ENCODE measurements at places on chromosomes 1 and 21.
A peak's percentile ranks its signal among the peaks of the same experiment; 100 is the strongest.

- DNase-seq = peak; percentile 13
These were observed 38.9 kb upstream of the ZBTB18 start for GRCh38 chr1:244012202-244012601.

- no peak for DNase-seq
These were observed 1.2 kb upstream of the CAP1 start for GRCh38 chr1:40039245-40039756.

DNA sequence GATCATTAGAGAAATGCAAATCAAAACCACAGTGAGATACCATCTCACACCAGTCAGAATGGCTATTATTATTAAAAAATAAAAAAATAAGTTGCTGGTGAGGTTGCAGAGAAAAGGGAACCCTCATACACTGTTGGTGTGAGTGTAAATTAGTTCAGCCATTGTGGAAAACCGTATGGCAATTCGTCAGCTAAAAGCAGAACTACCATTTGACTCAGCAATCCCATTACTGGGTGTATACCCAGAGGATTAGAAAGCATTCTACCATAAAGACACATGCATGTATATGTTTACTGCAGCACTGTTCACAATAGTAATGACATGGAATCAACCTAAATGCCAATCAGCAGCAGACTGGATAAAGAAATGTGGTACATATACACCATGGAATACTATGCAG, 42.2 kb downstream of the GIPC2 start:
- DNase-seq = no peak

- no peak for DNase-seq
These were observed at the start of gene MROH7 for GRCh38 chr1:54640863-54641836. MROH7 (plus strand) TSS chr1:54641786; CDS start chr1:54652927, 11,141 bp downstream.

DNA sequence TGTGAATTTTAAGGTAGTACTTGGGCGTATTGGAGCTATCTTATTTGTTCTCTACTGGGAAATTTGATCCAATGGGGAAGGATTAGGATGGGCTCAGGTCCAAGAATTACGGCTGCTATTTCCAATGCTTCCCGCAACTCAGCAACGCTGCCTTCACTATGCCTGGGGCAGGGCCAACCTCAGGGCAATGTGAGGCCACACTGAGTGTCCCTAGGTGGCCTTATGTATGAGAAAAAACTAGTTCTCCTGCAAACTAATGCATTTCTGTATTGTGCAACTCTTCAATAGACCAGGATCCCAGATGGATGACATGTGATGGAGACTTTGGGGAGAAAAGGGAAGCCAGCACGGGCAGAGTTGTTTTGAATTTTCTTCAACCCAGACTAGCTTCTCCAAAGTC, 168.1 kb downstream of the DUSP10 start:
- DNase-seq = peak; percentile 27

GRCh38 chr1:6861075-6861724, 75.9 kb downstream of the CAMTA1 start:
- no peak for DNase-seq

GRCh38 chr21:27954543-27955165, 987.8 kb upstream of the ADAMTS5 start:
- peak; percentile 48 for DNase-seq

GRCh38 chr1:58325866-58326265, 220.7 kb downstream of the OMA1 start:
- DNase-seq = no peak

- no peak for DNase-seq
These were observed 49.8 kb upstream of the IKBKE start for GRCh38 chr1:206420471-206420870.

GRCh38 chr1:204842892-204843291, 27.8 kb upstream of the NFASC start:
- no peak for DNase-seq

GRCh38 chr1:113993072-113993471, 13.8 kb downstream of the OLFML3 start:
- no peak for DNase-seq

DNA sequence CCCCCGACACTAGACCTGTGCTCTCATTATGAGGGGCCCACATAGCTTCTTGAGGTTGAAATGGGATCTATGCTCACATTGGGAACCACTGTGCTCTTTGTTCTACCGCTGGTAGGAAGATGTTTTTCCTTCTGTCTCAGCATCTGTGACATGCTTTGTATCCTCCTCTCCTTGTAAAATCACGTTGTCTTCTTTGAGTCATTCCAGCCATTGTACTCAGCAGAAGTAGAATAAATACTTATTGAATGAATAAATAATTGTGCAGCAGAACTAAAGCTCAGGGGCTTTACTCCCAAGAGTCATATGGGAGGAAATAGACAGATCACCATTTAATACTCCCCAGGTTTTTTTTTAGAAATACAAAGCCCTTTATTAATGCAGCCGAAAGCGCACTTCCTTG, 66.3 kb upstream of the EDEM3 start:
- DNase-seq = no peak

GRCh38 chr1:230020451-230020850, 46.6 kb upstream of the GALNT2 start:
- no peak for DNase-seq

GRCh38 chr1:83846138-83846537, 152.8 kb downstream of the TTLL7 start:
- no peak for DNase-seq

DNA sequence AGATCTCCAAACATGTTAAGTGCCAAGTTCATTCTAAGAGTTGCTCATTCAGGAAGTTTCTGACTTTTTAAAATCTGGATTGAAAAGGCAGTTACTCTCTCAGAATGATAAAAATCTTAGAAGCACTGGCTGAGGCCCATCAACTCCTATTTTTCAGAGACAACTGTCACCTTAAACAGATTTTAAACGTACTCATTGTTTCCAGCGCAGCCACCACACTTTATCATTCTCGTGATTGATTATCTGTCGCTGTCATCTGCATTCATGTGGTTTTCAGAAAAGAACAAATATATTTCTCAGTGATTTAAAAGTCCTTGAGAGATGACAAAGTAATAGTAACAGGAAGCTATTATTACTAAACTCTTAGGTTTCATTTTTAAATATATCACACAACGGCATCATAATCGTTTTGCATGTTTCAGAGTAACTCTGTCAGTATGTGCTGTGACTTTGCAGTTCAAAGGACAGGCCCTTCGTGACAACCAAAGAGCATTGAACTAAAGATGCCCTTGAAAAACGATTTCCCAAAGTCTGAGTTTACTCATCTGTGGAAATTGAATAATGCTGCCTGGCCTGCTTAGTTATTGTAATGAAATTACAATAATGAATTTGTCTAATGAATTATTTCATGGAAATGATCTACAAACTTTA, 14.9 kb upstream of the KCNK1 start:
- no peak for DNase-seq

DNA sequence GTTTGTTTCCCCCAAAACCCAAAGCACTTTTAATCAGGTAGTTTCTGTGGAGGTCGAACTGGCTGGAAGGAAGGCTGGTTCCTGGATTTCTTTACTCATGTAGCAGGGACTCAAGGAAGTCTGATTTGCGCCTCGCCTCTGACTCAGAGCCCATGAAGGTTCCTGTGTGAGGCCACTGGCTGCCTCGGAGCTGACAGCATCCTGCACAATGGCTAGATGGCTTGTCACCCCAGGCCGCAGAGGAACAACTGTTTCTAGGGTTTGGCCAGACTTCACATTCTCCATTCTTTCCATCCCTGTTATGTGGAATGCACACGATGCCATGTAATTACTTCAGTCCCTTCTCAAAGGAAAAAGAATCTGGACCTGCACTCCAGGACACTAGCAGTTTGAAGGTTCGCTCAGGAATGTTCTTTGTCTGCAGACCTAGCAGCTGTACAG, 39.1 kb upstream of the PRSS38 start:
- DNase-seq = peak; percentile 71

DNA sequence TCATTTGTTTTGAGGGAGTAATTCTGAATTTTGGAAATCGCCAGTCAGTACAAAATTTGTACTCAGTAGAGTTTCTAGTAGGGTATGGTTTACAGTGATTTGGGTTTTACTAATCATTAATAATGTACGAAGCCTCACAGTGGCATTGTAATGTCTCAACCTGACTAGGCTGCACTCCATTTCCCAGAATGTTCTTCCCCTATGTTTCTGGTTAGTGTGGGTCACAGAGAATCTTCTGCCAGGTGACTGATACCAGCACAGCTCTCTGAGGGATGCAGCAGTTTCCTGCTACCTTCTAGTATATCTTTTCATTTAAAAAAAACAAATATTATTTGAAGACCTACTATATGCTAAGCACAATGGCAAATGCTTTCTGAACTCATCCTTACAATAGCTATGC, 112.9 kb downstream of the PTPN14 start:
- no peak for DNase-seq

- no peak for DNase-seq
These were observed 25.3 kb upstream of the NMNAT2 start for GRCh38 chr1:183443466-183443865.

- DNase-seq = no peak
These were observed 1441.0 kb downstream of the BRINP3 start for GRCh38 chr1:189036628-189037027.

DNA sequence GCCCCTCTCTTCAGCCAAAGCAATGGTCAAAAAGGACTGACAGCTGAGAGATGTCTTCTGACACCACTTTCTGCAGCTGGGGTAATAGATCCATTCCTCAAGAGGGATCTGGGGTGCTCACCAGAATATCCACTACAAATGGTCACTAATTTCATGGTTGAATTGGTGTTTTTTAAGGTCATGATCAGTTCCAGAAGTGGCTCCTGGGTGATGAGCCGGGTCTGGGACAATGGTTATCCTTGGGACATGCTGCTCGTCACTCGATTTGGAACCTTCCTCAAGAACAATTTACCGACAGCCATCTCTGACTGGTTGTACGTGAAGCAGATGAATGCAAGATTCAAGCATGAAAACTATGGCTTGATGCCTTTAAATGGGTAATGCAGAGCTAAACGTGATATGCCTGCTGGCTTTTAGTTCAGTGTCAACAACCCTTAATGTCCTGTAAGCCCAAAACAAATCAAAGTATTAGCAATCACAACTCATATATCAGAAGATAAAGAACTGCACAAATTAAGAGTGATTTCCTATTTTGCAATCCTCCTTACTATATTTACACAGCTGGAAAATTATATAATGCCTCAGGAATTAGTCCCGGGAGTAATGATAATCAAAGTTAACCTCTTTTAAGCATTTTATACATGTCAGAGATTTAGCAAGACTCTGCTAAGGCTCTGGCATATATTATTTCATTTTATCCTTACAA, 20.1 kb downstream of the FMO3 start:
- peak; percentile 24 for DNase-seq

DNA sequence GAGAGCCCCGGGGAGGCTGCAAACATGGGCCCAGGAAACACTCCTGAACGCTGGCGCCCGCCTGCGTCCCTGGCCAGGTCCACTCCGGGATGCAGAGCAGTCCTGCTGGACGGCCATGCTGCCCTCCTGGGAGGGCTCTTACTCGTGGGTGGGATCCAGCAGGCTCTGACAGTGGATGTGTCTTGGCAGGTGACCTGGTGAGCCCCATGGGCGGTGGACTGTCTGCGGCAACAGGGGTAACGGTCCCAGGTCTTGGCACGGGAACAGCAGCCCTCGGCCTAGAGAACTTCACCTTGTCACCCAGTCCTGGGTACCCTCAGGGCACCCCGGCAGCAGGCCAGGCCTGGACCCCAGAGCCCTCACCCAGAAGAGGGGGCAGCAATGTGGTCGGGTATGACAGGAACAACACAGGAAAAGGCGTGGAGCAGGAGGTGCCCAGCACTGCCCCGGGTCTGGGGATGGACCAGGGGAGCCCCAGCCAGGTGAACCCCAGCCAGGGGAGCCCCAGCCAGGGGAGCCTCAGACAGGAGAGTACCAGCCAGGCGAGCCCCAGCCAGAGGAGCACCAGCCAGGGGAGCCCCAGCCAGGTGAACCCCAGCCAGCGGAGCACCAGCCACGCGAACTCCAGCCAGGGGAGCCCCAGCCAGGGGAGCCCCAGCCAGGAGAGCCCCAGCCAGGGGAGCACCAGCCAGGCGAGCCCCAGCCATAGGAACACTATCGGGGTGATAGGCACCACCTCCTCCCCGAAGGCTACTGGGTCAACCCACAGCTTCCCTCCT, 39.8 kb downstream of the UMODL1 start:
- DNase-seq = no peak

DNA sequence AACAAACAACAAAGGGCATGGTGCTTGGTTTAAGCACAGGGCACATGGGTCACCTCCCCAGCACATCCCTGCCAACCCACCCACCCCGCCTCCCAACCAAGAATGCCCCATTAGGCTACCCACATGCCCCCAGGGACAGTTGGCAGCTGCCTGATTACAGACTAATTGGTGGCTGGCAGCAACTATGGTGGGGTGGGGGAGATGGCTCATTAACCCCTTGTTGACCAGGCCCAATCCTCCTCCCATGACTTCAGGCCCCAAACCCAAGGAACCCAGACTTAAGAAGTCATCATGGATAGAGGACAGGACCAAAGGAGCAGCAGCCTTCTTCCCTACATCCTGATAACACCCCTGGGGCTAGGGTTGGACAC, 1.3 kb downstream of the RIMS3 start:
- DNase-seq = no peak

DNA sequence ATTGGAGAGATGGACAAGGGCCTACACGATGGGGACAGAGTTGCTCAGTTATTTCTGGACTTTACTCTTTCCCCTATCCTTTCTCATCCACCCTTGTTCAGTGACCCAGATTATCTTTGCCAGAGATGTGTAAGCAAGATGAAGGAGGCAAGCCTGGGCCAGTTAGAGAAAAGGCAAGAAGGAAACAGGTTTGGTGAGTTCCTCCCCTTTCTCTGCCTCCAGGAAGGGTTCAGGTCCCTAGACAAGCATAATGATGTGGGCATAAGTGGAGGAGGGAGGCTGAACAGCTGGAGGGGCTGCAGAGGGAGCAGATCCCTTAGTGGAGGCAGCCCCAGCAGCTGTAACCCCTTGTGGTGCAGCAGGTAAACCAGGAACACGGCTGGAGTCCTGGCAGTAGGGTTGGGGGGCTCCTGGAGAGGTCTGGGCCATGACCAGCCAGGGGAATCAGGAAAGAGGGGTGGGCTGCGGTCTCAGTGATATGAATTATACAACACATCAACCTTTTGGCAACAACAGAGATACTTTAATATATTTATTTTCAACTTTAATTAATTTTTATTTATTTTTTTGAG, 9.2 kb upstream of the CDC42 start:
- DNase-seq = no peak

- DNase-seq = no peak
These were observed 4.3 kb downstream of the S100A10 start for GRCh38 chr1:151989211-151989862.

GRCh38 chr1:231392389-231393131, 29.5 kb downstream of the EGLN1 start:
- DNase-seq = no peak

All from skeletal muscle cell (primary cell).